Type B pancreatic cell (in vitro differentiated cells): ENCODE measurements at places on chromosomes 7 and 10. TPM values are rescaled to one million over a fixed set of nuclear protein-coding genes. Genes with fewer than 3 reads are reported as not detected.

DNA sequence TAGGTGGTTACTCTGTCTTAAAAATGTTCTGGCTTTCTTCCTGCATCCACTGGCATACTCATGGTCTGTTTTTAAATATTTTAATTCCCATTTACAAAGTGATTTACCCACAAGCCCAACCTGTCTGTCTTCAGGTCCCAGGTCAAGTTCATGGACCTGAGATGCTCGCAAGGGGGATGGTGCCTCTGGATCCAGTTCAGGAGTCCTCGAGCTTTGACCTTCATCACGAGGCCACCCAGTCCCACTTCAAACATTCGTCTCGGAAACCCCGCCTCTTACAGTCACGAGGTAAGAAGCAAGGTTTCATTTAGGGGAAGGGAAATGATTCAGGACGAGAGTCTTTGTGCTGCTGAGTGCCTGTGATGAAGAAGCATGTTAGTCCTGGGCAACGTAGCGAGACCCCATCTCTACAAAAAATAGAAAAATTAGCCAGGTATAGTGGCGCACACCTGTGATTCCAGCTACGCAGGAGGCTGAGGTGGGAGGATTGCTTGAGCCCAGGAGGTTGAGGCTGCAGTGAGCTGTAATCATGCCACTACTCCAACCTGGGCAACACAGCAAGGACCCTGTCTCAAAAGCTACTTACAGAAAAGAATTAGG, 8.7 kb downstream of the ZKSCAN1 start:
- DNase-seq = no peak

GRCh38 chr10:30834153-30834552, 197.5 kb downstream of the ZNF438 start:
- DNase-seq = no peak

GRCh38 chr7:74033372-74034311, 5.7 kb downstream of the ELN start:
- no peak for DNase-seq

GRCh38 chr10:110708776-110709443, 64.8 kb downstream of the RBM20 start:
- no peak for DNase-seq

Gene IDI2
- total RNA-seq = not detected in 2 replicates

Gene TSPAN33
- total RNA-seq = 6.3 and 13.8 TPM in 2 replicates

Gene MYH16
- not detected in 2 replicates for total RNA-seq
